Activated T-cell treated with anti-CD3 and anti-CD28 coated beads, Interleukin-2, amount 50 U/mL, for 1 hour (primary cell): ENCODE measurements at places on chromosomes 1 and 21.

GRCh38 chr1:235275223-235275622 is 52.8 kb downstream of the ARID4B start:
- no peak for DNase-seq

DNA sequence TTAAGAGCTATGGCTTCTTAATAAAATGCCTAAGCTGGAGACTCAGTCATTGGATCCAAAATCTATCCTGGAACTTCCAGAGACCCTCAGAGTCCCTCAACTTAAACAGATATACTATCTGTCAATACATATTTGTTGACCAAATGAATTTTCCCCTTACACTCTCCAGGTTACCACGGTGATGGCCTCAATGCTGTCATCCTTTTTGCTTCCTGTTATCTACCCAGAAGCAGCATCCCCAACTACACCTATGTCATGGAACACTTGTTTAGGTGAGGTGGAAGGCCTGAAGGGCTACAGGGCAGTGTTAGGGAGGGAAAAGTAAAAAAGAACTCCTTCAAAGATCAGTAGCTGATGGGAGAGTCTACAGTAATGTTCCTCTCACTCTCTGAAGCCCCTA is 4.4 kb upstream of the C1orf56 start:
- no peak for DNase-seq

DNA sequence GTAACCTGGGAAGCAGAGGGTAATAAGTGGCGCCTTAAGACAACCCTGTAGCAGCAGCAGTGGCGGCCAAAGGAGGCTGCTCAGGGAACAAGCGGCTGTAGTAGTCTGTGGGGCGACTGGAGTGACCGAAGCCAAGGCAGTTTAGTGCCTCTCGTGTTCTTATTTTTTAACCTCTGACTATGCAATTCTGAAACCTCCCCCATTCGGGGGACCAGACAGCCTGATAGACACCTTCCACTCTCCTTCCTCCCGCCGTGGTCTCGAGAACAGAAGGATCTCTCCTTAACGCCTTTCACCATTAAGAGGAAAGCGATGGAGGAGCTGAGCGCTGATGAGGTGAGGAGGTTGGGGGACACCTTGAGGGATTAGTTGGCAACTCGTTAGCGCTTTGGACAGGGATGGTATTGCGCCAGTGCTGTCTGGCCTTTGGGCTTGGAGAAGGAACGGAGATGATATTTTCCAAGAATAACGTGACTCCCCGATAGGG is 644 bp downstream of the UBE4B start:
- no peak for DNase-seq

DNA sequence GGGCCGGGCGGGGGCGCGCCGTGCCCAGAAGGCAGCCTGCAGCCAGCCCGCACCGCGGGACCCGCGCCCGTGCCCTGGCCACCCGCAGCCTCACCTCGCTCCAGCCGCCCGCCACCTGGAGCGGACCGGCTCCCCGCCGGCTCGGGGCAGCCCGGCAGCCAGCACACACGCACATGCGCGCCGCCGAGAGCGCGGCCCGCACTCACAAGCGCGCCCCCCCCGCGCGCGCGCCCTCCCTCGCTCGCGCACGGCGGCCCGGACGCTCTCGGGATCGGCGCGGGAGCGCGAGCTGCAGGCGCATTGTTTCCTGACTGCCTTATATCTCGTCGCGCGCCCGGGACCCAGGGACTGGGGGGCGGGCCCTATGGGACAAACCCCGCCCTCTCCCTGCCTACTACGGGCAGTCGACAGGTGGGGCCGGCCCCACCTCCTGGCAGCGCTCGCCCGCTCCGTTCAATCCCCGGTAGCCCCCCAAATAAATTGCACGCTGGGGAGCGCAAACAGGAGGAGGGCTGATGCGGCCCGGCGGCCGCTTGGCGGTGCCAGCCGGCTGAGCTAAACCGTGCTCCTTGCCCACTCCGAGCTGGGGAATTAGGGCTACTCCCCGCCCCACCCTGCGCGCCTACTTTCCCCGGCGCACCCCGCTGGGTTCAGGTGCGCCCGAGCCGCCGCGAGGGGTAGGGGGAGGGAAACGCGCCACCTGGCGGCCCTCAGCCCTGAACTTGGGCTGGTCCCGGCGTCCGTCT is at the start of gene MYCL:
MYCL (minus strand) TSS at position 204 of the 746 bp plus-strand sequence. CDS start 483 bp downstream, outside the sequence.
- DNase-seq = peak; percentile 76

GRCh38 chr1:209038735-209039134 is 544.8 kb upstream of the CAMK1G start:
- DNase-seq = no peak

GRCh38 chr1:85611425-85611824 is 30.9 kb downstream of the CCN1 start:
- DNase-seq = no peak

GRCh38 chr1:16938351-16939321 is 16.9 kb downstream of the CROCC start:
- no peak for DNase-seq

- DNase-seq = no peak
Measured at GRCh38 chr1:154272999-154273563, 652 bp downstream of the HAX1 start.

DNA sequence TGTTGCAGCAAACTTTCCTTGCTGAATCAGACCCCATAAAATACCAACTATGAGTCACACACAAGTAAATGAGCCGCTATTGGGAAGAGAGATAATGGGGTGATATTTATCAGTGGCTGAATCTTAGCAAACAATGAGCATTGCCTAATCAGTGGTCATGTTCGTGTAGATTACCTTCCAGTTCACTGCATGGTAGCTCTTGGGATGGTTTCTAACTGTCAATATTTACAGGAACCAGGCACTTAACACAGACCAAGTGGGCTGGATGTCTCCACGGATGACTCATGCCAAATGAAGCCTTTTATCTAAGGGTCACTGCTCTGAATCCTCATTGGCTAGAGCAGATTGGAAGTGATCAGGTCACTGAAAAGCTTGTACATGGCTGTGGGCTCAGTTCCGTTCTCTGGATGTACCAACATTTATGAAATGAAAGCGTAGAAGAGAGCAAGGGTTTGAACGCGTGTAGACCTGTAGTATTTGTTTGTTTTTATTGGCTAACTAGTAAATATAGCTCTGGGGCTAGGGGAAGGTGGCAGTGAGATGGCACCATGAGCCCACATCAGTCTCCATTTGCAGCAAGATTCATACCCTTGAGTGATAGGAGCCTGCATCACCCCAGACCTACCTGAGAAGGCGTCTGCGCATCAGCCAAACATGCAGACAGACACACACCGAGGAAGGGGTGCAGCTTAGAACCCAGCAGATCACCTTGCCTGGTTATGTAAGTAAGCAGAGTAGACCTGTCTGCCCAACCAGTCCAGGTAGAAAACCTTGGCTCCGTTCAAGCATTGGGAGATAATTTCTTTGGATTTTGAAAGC is 153.3 kb downstream of the TOMM20 start:
- DNase-seq = no peak

GRCh38 chr1:43957407-43958040 is 10.8 kb downstream of the IPO13 start:
- DNase-seq = no peak

- DNase-seq = no peak
Measured at GRCh38 chr1:43522776-43523480, 7.8 kb upstream of the PTPRF start.

DNA sequence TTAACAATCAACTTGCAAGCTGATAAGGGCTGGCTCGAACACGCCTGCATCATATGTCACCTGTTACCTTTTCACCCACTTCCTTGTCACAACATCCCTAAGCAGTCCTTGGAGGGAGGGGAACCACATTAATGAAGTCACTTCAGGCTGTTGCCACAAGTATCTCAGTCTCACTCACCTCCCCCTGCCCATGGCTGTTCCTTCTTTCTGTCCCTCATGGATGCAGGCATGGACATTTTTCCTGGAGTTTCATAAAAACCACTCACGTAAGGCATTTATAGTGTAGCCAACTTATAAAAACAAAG is 76.8 kb upstream of the ANGPTL1 start:
- DNase-seq = no peak

DNA sequence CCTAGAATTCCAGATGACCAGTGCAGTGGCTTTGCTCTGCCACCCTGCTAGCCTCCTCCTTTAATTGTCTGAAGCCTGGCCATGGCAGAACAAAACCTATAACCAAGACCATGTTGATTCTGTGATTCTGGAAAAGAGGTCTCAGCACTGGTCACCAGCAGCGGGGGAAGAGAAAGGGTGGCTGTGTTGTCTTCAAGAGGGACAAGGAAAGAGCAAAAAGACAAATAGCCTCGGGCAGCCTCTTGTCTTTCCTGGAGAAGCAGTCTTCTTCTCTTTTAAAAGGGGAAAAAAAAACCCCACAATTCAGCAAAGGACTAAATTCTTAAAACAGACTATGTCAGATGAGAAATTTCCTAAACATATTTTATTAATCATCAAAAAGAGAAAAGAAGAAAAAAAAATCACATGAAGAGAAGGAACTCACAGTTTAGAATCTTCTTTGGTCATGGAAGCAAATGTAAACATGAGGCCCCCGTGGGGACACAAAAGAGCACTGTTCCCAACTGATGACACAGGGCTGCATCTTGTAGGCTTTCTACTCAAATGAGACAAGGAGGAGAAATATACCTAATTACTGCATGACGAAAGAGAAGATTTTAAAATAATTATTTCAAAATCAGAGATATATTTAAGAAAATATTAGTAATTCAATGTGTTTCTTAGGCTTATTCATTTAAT is 36.3 kb upstream of the RAP1GAP start:
- no peak for DNase-seq

DNA sequence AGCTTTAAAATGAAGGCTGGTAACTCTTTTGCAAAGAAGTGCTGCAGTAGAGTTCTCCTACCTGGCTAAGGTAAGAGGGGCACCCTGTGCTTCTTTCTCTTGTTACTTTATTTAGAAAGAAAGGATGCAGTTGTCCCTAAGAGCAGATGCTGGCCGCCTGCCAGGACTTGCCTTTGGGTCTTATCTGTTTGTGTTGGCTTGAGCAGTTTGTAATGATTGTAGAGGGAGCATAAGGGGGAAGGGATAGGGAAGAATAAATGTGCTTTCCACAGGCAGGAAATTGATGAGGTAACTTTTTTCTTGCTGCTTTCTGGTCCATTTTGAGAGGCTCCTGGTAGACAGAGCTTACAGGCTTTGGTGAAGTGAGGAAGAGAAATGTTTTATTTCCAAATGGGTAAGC is 229.6 kb downstream of the HHAT start:
- DNase-seq = no peak

DNA sequence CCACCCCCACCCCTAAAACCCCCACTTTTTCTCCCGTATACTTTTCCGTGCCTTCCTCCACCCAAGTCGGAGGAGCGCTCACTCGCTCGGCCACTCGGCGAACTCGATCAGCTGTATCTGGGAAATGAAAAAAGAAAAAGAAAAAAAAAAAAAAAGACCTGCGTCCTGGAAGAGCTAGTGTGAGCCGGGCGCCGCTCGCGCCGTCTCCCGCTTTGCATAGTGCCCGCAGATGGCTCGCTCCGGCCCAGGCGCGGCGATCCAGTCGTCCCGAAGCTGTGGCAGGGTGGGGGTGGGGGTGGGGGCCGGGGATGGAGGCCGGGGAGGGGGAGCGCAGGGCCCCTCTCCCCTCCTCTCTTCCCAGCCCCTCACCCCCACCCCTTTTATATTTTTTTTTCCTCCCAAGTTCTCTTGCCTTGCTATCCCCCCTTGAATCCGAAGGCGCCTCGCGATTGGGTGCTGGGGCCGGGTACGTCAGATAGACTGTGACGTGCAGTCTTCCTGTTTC is 299 bp upstream of the PROX1 start:
- no peak for DNase-seq

GRCh38 chr1:229032375-229032774 is 238.5 kb upstream of the RAB4A start:
- DNase-seq = no peak

GRCh38 chr1:92638498-92638897 is 146.4 kb downstream of the EVI5 start:
- no peak for DNase-seq

DNA sequence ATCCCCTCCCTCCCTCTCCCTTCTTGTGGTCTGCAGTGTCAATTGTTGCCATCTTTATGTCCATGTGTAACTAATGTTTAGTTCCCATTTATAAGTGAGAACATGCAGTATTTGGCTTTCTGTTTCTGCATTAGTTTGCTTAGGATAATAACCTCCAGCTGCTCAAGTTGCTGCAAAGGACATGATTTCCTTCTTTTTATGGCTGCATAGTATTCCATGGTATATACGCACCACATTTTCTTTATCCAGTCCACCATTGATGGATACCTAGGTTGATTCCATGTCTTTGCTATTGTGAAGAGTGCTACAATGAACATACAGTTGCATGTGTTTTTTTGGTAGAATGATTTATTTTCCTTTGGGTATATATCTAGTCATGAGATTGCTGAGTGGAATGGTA is 16.3 kb downstream of the CITED4 start:
- DNase-seq = no peak

- peak; percentile 78 for DNase-seq
Measured at GRCh38 chr1:41662061-41662764, 177.7 kb upstream of the EDN2 start.

- no peak for DNase-seq
Measured at GRCh38 chr1:207875532-207875931, 35.4 kb downstream of the CD34 start.
